ENCODE measurements at places on chromosomes 2 and 18.

DNA sequence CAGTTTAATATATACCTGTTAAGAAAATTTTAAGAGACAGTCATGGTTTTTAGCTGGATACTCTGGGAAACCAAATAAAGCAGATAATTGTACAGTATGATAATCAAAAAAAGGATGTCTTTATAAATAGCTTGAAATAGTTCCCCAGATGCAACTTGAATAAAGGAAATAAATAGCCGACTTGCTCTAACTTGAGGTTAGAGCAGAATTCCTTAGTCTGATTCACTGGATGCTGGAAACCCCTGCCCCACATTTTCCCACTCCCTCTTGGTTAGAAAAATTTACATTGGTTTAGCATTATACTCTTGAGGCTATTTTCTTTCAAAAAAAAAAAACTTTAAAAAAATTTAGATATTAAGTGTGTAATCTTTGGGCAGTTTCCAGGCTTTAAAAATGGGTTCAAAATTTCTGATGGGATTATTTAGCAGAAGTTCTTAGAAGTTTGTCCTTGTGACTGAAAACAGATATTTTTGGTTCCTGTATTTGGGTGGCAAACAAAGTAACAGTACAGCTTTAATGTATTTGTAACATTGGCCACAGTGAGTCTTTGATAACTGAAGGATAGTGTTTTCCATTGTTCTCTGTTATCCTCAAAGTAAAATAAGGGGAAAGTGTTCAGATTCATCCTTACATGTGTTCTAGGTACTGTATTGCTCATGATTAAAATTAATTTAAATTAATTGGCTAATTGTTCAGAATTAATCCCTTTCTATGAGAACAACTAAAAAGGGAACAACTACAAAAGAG is 39.6 kb downstream of the ITGAV start:
- DNase-seq, result no peak

DNA sequence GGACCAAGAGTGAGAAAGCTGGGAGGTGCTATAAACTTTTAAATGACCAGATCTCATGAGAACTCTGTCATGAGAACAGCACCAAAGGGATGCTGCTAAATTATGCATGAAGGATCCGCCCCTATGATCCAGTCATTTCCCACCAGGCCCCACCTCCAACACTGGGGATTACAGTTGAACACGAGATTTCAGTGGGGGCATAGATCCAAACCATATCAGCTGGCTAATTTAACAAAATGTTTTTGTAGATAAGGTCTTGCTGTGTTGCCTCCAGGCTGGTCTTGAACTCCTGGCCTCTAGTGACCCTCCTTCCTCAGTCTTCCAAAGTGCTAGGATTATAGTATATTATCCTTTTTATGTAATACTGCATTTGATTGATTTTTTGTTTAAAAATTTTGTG is 56.0 kb downstream of the NBEAL1 start:
- no peak for DNase-seq

- no peak for DNase-seq
These were observed 557 bp upstream of the DSG2 start for GRCh38 chr18:31497404-31497835.

GRCh38 chr2:28451793-28452533 is 43.9 kb upstream of the PLB1 start:
- no peak for DNase-seq

DNA sequence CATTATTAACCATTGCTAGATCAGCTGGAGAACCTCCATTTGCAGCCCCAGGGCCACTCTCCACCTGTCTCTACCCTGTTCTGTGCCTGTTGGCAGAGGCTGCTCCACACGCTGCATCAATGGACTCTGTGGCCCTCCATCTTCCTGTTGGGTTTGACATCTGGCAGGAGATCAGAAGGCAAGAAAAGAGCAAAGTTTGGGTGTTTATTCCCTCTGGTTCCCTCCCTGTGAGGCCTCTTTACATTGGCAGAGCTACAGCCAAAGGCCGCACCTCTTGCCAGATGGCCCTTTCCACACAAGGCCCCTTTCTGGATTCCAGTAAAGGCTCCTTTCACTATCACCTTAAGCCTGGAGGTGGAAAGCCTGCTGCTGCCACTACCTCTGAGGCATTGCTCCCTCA is 110.9 kb upstream of the RND3 start:
- DNase-seq, result no peak

GRCh38 chr2:23806201-23806600 is 120.7 kb downstream of the ATAD2B start:
- no peak for DNase-seq

GRCh38 chr2:127415593-127416505 is 2.4 kb upstream of the PROC start:
- peak; percentile 52 for DNase-seq

DNA sequence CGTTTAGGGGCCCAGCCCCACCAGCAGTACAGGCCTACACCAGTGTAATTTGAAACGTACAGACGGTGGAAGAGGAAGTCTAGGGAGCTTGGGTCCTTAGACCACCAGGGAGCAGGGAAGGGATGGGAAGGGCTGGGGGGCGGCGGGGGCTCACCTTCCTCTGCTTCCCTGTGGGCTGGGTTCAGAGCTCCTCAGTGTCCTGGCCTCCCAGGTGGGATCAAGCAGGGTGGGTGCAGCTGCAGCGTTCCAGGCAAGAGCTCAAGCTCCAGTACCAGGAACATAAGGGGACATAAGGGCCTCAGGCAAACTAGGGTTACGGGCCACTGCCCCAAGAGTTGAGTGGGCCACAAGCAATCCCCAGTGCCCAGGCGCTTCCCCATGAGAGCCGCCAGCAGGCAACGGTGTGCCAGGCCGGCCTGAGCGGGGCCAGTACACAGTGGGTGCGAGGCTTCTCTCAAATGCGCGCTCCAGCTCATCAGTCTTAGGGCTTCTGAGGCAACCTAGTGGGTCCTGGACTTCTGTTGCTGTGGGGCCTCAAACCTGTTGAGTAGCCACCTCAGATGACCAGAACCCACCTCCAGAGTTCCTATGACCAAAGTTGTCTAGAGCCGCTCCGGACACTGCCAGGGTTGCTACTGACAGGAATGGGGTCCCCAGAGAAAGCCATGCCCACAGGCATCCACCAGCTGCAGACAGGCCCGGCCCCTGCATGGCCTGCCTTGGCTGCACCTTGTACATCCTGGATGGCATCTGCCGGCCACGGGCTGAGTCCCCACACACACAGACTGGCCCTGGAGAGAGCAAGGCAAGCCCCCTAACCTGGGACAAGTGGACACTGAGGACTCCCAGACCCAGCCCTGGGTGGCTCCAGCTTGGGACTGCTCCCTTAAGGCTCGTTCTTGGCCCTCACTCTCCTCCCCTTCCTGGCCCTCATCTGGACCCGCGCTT is 5.2 kb downstream of the ANKRD23 start:
- DNase-seq, result no peak

GRCh38 chr2:224433442-224433841 is 31.5 kb upstream of the FAM124B start:
- DNase-seq, result no peak

GRCh38 chr2:178510384-178510783 is 30.1 kb downstream of the PLEKHA3 start:
- no peak for DNase-seq

- DNase-seq, result no peak
These were observed 24.6 kb downstream of the KIF1A start for GRCh38 chr2:240795454-240795853.

DNA sequence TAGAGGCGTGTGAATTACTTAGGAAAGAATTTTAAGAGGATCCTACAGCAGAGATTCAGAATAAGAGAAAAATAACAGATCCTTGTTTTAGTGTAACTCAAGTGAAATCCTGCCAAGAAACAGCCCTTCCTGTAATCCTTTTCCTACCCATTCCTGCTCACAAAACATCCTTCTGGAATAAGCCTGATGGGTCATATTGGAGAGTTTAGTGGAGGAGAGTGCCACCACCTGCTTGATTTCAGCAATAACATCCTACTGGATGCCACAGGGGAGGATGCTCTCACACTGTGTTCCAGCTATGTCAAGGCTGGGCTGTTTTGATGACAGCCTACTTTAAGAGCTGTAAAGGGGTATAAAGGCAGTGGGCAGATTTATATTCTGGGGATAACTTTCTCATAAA is 54.8 kb upstream of the CCDC178 start:
- no peak for DNase-seq

- no peak for DNase-seq
These were observed 1.2 kb upstream of the MZT2A start for GRCh38 chr2:131493199-131493968.

DNA sequence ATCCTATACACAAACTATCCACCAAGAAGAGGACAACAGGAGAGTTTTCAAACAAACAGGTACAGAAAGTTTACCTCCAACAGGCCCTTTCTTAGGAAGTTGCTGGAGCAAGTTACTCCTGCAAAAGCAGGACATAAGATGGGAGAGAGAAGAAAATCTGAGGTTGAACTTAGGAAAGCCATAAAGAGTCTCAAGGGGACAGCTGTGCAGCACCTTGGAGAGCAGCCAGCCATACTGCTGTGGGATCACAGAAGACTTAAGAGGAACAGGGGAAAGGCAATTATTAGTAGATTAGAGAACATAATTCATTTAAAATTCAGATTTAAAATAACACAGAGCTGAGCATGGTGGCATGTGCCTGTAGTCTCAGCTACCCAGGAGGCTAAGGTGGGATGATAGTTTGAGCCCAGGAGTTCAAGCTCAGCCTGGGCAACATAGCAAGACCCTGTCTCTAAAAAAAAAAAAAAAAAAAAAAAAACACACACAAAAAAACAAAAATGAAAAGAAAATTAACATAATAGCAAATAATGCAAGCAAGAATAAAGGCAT is 148.1 kb upstream of the SIX3 start:
- DNase-seq, result peak; percentile 6

- no peak for DNase-seq
These were observed 124.6 kb upstream of the CD302 start for GRCh38 chr2:159922563-159922962.

- DNase-seq, result peak; percentile 85
These were observed 298.4 kb upstream of the ZNF521 start for GRCh38 chr18:25650201-25650941.

DNA sequence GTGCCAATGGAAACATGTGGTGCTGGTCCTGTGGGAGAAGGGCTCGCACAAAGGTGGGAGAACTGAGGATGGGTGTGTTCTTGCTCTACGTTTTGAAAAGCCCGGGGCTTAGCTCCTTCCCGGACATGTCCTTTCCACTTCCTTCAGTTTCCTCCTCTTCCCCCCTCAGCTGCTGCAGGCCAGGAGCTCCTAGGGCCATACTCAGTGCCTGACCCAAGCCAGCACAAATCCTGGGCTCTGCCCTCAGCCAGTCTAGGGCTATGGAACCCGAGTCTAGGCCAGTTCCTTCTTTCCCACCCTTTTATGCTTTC is 1.4 kb upstream of the SIX2 start:
- no peak for DNase-seq

DNA sequence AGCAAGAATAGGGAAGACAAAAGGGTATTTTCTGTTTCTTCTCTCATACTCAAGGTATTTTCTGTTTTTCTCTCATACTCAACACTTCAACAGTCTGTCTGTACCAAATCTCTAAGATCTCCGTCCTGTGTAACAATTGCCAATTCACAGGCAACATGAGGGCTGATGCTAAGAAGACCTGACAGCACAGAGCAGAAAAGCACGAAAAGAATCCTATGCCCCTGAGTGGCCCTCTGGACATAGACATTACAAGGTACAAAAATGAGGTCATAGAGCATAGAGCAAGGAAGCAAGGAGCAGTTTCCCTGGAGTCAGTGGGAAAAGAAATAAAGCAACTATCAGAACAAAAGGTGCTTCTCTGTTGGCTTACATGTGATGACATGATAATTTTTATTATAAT is 1612.6 kb upstream of the CELF4 start:
- no peak for DNase-seq

DNA sequence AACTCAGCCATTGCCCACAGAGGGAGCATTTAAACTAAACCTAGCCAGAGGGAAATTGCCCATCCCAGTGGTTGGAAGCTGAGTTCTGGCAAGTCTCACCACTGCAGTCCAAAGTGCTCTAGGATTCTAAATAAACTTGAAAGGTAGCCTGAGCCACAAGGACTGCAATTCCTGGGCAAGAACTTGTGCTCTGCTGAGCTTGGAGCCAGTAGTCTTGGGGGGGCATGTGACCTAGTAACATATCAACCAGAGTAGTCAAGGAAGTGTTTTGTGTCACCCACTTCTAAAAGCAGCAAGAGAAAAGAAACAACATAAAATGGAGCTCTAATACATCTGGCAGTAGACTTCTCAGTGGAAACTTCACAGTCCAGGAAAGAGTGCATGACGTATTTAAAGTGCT is 167.0 kb downstream of the PTH2R start:
- no peak for DNase-seq

DNA sequence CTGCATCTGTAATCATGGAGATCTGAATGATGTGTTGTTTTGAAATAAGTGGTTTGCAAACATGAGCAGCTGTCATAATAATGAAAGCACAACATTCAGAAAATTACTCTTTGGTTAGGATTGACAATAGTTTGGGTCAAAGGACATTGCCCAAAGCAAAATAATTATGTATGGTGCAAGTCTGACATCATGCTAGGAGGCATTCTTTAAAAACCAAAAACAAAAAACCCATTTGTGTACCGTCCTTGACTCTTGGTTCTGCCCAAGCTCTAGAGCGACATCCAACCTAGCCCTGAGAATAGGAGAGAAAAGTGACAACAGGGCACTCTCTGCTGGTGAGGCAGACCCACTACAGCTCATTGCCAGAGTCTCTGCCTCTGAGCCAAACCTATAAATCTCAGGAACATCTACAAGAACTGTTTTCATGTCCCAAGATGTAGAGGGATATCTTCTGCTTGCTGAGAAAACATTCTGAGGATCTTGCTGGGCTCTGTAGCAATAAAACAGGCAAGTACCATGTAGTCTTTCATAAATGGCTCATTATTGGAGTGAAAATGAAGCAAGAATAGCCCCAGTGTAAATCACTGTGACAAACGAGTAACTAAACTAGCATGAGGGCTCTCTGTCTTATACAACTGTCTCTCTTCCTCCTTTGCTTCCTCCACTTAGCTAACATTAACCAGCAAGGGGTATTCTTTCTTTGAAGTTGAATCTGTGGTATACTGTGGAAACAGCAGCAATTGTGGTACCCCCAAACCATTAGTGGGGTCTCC is 266.8 kb upstream of the CXCR4 start:
- peak; percentile 41 for DNase-seq

- no peak for DNase-seq
These were observed 33.1 kb downstream of the HJURP start for GRCh38 chr2:233821196-233821595.

- no peak for DNase-seq
These were observed 452.1 kb downstream of the TXNL1 start for GRCh38 chr18:56186319-56186718.

GRCh38 chr2:15184491-15184890 is 376.6 kb downstream of the NBAS start:
- DNase-seq, result no peak

- no peak for DNase-seq
These were observed 30.0 kb downstream of the MRPL35 start for GRCh38 chr2:86229221-86229620.

DNA sequence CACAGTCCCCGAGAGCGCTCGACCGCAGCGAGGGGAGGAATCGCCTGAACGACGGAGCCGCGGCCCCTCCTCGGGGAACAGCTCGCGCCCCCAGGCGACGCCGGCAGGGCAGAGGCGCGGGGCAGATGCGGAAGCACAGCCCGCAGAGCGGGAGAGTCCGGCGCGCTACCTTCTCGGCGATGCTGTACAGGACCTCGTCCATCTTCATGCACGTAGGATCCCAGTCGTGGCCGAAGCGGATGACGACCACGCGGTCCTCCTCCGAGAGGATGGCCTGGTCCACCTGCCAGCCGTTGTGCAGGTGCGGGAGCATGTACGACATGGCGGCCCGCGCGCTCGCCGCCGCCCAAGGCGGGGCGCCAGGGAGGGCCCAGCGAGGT is 302 bp downstream of the TXNL4A start:
- DNase-seq, result no peak
